PC-3 (cell line): ENCODE measurements at places on chromosomes 2 and 18.

DNA sequence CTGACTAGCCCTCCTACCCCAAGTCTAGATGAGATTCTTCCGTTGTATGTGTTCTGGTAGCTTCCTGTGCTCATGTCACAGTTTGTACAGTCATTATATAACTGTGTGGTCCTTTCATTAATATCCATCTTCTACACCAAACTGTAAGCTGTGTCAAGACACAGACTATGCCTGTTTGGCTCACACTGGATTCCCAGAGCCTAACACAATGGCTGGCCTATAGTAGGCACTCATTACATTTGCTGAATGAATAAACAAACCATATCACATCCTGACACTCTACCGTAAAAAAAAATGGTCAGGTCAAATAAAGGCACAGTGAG, 72.6 kb downstream of the ANKRD44 start:
- DNase-seq = no peak

DNA sequence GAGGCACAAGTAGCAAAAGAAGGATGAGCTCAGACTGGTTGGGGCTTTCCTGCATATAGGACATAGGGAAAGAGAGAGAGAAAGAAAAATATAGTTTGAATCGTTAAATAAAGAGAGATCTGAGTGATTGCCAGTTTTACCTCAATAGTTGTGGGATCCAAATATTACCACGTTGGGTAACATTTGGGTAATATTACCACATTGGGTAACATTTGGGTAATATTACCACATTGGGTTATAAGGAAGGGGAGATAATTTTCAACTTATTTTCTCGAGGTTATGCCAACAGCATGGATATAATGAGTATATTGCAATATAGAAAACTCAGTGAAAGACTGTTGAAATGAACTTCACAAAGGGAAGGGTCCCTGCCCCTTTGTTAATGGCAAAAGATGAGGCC, 20.7 kb downstream of the SP140 start:
- DNase-seq = no peak

DNA sequence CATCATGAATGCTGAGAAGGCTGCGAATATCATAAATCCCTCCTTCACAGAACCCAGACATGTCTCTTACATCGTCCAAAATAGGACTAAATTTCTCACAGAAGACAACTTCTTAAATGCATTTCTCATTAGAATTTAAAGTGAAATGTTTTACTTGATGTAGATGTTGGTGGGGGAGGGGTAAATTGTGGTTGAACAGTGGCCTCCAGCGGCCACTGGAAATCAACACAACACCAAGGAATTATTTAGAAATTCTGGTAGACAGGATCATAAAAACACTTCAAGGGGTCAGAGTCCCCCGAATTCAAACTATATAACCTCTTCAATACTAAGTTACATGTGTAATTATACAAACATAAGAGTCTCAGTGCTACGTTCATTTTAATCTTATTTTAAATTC, 135.9 kb downstream of the ABCA12 start:
- DNase-seq = peak; percentile 59

DNA sequence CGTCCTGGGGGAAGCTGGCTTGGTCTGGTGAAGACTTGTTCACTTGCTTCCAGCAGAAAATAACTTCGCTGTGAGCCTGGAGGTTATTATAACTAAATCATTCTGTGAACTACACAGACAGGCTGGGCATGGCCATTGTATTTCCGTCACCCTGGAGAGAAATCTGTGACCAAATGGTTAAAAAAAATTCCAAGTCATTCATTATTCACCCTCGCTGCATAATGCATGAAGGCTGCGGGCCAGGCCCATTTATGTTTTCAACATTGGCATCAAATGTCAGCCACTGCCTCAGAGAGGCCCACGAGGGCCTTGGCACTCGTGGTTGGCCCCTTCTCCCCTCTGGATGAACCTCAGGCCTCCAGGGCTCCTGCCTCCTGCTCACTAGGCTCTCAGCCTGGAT, 57.7 kb downstream of the RRM2 start:
- DNase-seq = no peak

DNA sequence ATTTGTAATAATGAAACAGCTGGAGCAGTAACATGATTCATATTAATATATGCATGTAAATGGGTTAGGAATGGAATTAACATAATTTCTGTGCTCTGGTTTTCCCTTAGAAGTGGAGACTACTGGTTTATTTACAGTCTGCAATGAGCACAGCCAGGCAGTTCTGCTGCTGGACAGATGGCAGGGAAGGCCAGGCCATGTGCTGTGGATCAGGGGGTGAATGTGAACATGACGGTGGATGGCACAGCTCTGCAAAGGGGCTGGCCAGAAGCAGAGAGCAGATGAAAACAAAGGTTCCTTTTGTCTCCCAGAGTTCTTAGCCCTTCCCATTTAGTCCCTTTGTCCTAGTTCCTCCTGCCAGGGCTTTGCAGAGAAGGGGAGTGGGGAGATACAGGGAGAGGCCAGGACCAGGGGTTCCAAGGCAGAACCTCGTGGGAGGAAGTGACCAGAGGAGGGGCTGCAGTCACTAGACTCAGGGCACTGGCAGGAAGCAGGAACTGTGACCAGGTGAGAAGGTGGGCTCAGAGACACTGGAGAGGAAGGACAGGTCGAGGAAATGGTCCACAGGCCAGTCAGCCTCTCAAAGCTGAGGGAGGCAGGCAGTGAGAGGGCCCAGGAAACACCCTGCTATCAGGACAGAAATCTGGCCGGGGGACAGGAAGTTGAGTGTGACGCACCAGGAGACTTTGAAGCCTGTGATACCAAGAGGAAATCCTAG, 112.9 kb upstream of the ATP8B1 start:
- DNase-seq = no peak

DNA sequence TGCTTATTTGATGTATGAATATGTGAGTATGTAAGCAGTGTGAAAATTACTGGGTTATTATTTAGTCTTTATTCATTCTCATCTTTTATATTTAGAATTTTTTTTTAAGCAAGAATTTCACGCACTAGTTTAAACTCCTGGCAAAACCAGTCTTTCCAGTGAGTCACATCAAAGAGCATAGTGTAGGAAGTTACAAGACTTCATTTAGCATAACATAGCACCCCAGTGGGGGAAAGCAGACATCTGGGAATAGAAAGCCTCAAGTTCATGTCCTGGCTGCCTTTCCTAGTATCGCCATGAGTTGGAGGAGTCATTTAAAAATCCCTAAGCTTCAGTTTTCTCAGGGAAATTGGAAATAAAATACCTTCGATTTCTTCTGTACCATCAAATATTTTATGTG, 408.3 kb downstream of the NUP35 start:
- peak; percentile 74 for DNase-seq

- DNase-seq = no peak
Measured at GRCh38 chr2:172093416-172094293, 8.3 kb downstream of the DLX1 start.

GRCh38 chr2:127220102-127220767, at the start of gene CYP27C1:
TSS of gene CYP27C1 (minus strand) at chr2:127220299. CDS start at chr2:127220270, 29 bp downstream.
- no peak for DNase-seq

DNA sequence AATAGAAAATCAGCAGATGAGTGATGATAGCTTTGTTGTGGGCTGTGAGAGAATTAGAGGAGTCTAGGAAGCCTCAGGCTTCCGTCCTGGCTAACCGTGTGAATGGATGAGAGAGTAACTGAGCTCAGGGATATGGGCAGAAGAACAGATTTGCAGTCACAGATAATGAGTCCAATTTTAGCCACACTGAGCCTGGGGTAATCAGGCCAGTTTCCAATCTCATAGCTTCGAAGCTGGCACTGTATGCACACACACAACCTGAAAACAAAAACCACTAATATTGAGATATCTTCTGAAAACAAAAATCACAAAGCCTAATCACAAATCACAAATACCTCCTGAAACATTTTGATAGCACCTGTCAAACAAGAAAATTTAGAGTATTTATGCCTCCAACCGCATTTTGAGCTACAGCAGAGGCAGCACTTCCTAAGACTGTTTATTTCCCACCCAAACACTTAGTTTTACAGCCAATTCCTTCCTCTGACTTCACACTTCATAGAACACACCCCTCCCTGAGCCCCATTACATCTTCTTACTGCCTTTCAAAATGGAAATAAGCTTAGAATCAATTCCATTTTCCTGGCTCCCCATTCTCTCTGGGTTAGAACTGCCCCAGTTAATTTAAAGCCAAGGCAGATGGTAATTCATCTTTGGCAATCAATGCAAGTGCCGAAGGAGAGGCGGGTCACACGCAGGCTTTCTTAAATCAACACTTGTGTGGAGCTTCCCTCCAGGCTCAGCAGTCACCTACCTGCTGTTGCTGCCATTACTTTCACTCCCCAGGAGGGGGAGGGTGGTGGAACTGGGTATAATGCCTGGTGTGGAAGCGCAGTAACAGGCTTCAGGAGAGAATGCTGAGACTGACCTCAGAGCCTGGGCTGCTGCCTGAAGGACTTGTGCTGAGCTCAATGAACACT, 18.9 kb downstream of the TTR start:
- DNase-seq = peak; percentile 2

- no peak for DNase-seq
Measured at GRCh38 chr2:5694306-5694705, 2.1 kb downstream of the SOX11 start.

DNA sequence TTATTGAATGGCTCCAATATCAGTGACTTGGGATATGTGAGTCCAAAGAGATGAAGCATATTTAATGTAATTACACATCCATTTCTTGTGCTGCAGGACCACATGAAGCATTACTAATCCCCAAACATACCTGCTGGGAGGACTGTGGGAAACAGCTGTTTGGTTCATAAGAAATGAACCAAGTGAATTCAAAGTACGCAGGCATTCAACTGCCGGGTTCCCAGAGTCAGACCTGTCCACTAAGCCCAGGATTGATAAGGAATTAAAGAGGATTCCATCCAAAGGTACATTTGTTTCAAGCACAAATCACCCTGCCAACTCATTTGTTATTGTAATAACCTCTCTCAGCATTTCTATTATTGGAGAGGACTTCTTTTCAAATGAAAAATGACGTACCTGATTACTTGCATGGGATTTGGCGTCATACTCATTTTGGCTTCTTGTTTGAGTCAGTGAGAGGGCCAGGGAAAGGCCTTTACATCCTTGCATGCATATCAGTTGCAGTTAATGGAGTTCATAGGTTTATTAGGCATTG, 230.7 kb downstream of the TXNL1 start:
- no peak for DNase-seq

- DNase-seq = no peak
Measured at GRCh38 chr2:121427187-121427689, 103.4 kb upstream of the RNU4ATAC start.

- peak; percentile 46 for DNase-seq
Measured at GRCh38 chr18:46333431-46334135, 229.4 kb downstream of the HAUS1 start.

DNA sequence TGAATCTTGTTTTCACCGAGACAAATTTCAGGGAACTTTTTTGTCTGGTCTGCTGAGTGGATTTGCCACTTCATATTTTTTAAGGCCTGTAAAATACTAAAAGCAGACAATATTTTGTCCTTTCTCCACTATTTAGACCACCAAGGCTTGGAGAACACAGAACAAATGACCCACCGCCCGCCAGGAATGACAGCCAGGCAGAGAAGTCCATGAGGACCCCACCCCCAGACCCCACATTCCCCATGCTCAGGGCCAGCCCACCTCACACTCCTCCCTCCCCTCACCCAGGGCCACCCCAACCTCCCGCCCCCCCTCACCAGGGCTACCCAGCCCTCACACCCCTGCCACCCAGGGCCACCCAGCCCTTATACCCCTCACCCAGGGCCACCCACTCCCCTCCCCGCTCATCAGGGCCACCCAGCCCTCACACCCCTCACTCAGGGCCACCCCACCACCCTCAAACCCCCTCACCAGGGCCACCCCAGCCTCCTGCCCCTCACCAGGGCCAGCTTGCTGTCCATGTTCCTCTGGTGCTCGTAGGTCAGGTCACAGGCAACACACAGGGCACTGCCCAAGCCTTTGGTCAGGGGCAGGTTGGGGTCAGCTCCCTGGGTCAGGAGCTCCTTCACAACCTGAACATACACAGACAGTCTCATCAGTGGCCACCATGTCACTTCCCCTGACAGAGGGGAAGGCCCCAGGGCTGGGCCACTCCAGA, 50.6 kb downstream of the ANKMY1 start:
- DNase-seq = no peak

DNA sequence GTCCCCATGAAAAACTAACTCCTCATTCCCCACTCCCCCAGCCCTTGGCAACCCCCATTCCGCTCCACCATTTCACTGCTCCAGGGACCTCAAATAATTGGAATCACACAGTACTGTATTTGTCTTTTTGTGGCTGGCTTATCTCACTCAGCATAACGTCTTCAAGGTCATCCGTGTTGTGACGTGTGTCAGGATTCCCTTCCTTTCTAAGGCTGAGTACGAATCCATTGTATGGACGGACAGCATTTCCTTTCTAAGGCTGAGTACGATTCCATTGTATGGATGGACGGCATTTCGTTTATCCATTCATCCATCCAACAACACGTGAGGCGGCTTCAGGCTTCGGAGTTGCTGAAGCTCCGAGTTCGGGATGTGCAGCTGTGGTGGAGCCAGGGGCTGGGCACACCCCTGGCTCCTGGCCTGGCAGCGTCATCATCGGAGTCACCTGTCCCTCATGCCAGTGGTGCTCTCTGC, 1.2 kb upstream of the ASB1 start:
- DNase-seq = peak; percentile 18

DNA sequence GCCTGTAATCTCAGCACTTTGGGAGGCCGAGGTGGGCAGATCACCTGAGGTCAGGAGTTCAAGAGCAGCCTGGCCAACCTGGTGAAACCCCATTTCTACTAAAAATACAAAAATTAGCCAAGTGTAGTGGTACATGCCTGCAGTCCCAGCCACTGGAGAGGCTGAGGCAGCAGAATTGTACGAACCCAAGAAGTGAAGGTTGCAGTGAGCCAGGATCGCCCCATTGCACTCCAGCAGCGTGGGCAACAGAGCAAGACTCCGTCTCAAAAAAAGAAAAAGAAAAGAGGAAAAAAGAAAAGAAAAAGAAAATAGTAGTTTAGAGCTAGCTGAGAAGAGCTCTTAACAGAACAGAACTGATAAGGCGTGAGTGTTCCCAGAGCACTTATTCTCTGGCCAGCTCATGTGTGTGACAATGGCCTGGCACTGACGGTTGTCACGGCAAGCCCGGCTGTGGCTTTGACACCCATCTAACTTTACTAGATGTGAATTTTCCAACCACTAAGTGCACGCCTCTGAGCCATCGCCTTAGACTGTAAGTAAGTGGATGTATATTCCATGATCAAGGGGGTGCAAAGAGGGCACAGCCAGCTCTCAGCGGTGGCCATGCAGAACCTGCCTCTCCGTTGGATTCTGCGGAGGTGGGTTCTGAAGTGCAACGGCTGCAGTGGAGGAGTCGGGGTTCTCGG, 80.0 kb downstream of the ZNF516 start:
- no peak for DNase-seq
